ENCODE measurements at places on chromosomes 3 and 15. TPM values are rescaled to one million over a fixed set of nuclear protein-coding genes. Genes with fewer than 3 reads are reported as not detected.

DNA sequence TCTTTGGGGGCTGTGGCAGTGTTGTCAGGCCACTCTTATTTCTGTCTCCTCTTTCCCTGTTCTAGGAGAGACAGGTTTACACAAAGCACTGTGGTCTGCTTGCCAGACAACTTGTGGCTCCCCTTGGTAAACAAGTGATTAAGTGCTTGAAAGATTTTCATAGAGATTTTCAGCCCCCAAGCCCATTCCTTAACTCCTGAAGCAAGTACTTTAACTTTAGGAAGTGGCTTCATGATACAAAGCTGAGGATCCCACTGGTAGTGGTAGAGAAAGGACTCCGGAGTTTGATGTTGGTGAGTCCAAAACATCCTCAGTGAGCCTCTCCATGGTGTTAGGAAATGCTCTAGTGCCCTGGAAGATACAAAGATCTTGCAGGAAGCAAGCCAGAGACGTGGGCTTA lies 12.0 kb downstream of the ZBTB38 start:
- DNase-seq, result no peak

GRCh38 chr3:123524981-123525380 lies 59.9 kb downstream of the HACD2 start:
- DNase-seq, result no peak

DNA sequence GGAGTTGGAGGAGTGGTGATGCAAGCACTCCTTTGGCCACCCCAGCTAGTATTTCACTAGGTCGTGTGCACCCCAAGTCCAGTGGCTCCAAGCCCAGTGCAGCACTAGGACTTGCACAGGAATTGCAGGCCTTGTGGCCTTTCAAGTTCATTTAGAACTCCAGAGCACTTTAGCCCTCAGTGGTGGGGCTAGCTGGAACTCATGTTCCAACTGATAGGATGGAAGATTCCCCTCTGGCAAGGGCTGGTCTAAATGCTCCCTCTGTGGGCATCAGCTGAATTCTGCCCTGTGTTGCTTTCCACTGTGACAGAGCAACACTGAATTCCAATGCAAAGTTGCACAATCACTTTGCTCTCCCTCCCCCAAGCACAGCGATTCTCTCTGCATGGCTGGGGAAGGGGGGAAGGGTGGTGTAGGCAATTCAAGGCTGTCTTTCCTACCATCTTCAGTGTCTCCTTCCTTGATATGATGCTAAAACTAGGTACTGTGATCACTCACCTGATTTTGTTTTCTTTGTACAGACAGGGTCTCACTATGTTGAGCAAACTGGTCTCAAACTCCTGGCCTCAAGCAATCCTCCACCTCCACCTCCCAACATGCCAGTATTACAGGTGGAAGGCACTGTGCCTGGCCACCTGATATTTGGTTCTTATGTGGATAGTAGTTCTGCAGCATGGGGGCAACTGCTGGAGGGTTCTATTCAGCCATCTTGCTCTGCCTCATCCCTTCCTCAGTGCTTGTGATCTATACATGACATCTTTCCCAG lies 10.3 kb downstream of the USF3 start:
- DNase-seq, result no peak

KPNA1 gene
- 40.7 TPM for total RNA-seq

ZBED2 gene
- total RNA-seq, result not detected

PIGZ gene
- total RNA-seq, result 1.3 TPM

DNA sequence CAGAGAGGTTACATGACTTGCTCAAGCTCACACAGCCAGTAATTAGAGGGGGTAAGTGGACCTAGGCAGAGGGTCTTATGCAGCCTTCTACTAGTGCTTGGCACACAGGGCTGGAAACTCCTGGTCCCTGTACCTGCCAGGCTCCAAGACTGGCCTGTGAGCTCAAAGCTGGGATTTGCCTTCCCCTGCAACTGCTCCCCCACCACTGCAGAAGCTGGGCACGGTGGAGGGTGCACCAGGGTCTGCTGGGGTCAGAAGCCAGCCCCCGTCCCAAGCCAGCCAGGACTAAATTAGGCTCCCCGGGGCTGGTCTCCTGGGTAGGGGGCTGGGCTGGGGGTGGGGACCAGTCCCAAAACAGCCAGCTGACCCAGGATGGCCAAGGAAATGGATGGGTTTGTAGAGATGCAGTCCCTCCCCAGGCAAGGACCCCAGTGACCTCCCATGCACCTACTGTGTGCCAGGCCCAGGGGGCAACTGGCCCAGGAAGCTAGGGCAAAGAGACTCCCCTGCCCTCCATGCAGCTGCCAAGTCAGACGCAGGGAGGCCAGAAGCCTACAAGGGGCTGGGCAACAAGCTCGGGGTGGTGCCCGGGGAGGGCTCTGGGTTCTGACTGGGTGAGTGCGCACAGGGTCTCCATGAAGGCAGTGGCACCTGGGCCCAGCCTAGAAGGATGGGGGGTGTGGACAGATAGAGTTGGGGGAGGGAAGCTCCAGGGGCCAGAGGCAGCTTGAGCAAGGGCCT lies 51.8 kb upstream of the LINGO1 start:
- no peak for DNase-seq

GRCh38 chr3:55607844-55608243 lies 120.7 kb upstream of the WNT5A start:
- DNase-seq, result no peak

DNA sequence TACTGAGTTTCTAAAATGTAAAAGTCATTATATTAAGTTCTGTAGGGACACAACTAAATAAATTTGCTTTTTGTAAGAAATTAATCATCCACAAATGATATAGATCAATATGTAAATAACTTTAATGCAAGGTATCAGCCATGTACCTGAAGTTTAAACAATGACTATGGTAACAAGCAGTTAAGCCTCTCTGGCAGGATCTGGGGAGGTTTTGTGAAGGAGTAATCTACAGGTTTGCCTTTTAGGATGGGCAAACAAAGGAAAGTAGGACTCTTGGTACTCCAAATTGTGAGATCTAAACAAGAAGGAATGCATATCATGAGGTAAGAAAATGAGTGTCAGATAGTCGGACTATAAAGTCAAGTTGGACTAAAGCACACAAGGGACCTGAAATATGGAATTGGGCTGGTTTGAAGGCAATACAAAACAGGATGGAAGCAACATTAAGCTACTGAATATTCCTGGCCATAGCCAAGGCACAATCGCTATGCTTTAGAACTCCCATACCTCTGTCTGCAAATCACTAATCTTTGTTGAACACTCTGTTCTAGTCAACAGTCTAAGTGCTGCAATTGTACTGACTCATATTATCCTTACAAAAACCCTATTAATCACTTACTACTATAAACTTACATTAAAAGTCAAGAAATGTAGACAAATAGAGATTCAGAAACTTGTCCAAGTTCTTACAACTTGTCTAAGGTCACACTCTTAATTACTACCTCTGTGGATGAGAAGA lies 412.8 kb downstream of the DIPK2A start:
- DNase-seq, result no peak

DNA sequence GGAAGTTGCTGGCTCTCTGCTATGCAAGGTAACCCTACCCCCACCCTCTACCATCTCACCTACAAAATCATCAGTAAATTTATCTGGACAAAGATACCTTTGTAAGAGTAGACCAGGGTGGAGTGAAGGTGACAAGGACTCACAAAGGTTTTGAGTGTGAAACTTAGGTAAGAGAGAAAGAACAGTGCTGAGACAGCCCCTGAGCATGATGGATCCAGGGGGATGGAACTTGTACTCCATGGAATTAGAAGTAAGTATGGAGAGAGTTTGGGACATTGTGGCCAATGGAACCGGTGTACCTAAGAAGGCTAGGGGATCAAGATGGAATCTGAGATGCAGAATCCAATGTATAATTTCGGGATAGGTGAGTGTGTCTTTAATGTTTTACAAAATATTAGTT lies 153.0 kb upstream of the NSMCE3 start:
- no peak for DNase-seq

BMF gene
- 2.5 TPM for total RNA-seq

- no peak for DNase-seq
These were observed 154.5 kb upstream of the TSC22D2 start for GRCh38 chr3:150253622-150254021.

DNA sequence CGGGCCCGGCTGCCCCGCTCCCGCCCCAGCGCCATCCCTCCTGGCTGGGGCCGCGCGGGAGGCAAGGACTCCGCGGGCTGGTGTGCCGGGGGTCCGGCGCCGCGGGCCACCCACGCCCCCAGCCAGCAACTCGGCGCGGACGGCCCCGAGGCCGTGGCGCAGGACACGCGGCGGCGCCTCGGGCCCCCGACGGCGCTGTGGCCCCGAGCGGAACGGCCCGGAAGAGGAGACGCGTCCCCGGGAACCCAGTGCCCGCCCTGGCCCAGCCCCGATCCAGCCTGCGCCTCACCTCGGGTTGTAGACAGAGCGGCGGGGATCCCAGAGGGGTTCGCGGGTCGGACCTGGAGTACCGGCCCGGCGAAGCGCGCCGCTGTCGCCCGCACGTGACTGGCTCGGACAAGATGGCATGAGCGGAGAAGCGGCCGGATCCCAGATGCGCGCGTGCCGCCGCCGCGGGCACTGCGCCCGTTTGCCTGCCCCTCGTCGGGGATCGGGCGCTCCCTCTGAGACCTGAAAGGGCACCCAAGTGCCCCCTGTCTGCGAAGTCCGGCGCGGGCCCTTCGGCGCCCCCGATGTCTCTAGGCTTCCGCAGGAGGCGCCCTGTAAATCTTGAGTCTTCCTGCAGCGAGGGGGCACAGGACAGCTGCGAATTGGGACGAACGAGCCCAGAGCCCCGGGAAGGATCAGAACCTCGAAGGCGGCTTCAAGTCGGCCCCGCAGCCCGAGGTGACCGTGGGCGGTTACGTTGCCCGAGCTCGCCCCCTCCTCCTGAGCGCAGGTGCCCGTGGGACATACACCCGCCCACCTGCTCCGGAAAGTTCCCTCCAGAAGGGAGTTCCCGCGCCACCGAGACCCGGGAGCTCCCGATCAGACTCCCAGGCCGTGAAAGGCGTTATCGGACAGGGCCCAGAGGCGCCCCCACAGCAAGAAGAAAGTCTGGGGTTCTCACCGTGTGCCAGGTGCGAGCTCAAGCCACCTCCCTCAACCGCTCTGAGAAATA lies 598 bp upstream of the SFMBT1 start:
- no peak for DNase-seq

DNA sequence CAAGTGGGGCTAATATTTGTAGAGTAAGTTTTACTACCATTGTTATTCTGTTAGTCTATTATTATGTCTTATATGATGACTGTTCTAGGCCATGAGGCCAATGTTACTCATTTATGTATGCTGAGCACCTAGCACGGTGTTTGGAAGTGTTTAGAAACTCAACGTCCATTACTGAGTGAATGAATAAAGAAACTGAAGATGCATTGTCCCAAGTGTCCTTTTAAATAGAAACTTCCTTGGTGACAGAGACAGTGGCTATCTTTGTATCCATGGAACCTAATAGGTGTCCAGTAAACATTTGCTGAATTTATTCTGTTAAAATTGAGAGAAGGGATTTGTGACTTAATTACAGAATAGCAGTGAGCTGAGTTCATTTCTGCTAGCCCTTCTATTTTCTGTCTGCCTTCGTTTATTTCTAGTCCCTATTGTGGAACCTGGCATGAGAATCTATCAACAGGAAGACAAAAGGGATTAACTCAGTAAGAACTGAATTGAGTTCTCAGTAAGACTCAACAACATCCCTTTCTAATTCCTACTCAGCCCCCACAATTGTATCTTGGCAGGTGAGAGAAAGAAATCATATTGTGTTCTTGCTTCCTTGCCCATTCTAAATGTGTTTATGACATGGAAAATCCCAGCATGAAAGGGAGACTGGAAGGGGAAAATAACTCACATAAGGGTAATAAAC lies 246.6 kb upstream of the LRRC3B start:
- no peak for DNase-seq

- no peak for DNase-seq
These were observed 19.4 kb upstream of the PLOD2 start for GRCh38 chr3:146180376-146180775.

DNA sequence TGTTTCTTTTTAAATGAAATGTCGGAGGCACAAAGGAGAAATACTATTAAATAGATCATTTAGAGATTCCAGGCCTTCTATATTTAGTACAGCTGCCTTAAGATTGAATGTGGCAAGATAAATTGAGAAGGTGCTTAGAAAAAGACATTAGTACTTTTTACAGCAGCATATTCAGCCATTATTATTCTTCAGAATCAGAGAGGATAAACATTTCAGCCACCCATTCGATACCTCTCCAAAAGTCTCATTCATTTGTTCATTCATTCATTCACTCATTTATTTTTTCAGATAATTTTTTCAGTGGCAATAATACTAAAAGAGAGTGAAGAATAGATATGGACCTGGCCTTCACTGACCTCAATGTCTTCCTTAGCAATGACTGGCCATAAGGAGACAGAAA lies 347.0 kb downstream of the GRM7 start:
- no peak for DNase-seq

MYL3 gene
- not detected for total RNA-seq

MYH15 gene
- 0.26 TPM for total RNA-seq

AHSG gene
- not detected for total RNA-seq

- DNase-seq, result no peak
These were observed 153.2 kb upstream of the THBS1 start for GRCh38 chr15:39427705-39428104.

GRCh38 chr15:40469776-40470390 lies 901 bp upstream of the CHST14 start:
- DNase-seq, result no peak

DNA sequence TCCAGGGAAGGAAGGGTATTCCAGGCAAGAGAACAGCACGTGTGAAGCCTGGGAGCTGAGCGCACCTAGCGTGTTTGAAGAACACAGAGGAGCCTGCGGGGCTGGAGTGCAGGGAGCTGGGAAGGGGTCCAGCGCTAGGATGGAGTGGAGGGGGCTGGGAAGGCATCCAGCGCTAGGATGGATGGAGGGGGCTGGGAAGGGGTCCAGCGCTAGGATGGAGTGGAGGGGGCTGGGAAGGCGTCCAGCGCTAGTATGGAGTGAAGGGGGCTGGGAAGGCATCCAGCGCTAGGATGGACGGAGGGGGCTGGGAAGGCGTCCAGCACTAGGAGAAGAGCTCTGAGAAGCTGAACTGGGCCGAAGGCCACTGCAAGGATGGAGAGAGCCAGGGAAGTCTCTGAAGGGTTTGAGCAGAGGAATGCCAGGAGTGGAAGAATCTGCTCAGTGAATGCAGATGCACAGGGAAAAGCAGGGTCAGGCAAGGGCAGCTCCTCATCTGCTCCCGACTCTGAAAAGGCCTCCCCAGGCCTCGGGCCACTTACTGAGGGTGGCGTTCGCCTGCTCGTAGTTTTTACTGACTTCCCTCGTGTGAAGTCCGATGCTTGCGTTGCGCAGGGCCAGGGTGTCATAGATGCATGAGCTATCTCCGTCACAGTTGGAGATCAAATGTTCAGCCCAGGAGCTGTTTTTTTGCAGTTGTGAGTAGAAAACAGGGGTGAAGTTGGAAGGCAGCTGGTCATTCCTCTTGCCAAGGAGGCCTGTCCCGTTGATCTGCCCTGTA lies 39.8 kb downstream of the MUC20 start:
- DNase-seq, result no peak

GRCh38 chr15:24940236-24940635 lies 14.6 kb upstream of the SNRPN start:
- DNase-seq, result no peak
